Skin of body (tissue), 3 donors: ENCODE measurements at places on chromosomes 12 and 14. TPM values are rescaled to one million over a fixed set of nuclear protein-coding genes. Genes with fewer than 3 reads are reported as not detected.

Gene TOMM20L
- not detected for total RNA-seq

Gene CCDC177
- not detected for total RNA-seq

Gene EXOC3L4
- 0.30 TPM for total RNA-seq

Gene PRIMA1
- 0.99 TPM for total RNA-seq

Gene EPYC
- total RNA-seq: 0.20 TPM

Gene LIN7A
- 5.9 TPM for total RNA-seq

Gene COQ6
- 15.0 TPM for total RNA-seq

Gene CDKL1
- total RNA-seq: 54.4 TPM

Gene KRT5
- 1,515 TPM for total RNA-seq

Gene AICDA
- 0.20 TPM for total RNA-seq

Gene CHGA
- 0.69 TPM for total RNA-seq

Gene PTPRR
- 0.49 TPM for total RNA-seq

Gene ANO2
- total RNA-seq: 7.8 TPM

Gene OTUB2
- 2.9 TPM for total RNA-seq

Gene CTSG
- 31.1 TPM for total RNA-seq

Gene CCDC60
- not detected for total RNA-seq

Gene NPFF
- total RNA-seq: 0.59 TPM

Gene KRT83
- total RNA-seq: 18.8 TPM

Gene OAS1
- 9.9 TPM for total RNA-seq

Gene DIO3
- 1.7 TPM for total RNA-seq

Gene RASAL1
- 8.1 TPM for total RNA-seq

Gene AP1G2
- total RNA-seq: 32.8 TPM

Gene P2RX7
- total RNA-seq: 4.2 TPM

Gene LALBA
- not detected for total RNA-seq

Gene TPH2
- not detected for total RNA-seq

Gene LTBP2
- 18.8 TPM for total RNA-seq

Gene NAV3
- 43.8 TPM for total RNA-seq

Gene NXPH4
- 6.6 TPM for total RNA-seq

Gene SLC41A2
- total RNA-seq: 17.2 TPM

Gene FOXN4
- total RNA-seq: 0.10 TPM

Gene SLC15A5
- total RNA-seq: not detected

Gene NGB
- total RNA-seq: not detected

Gene PTPN21
- 13.8 TPM for total RNA-seq

Gene CHMP4A
- total RNA-seq: 30.1 TPM

Gene CLEC7A
- 5.8 TPM for total RNA-seq

Gene POTEM
- not detected for total RNA-seq

Gene MANSC4
- total RNA-seq: not detected

Gene TAS2R50
- total RNA-seq: 6.1 TPM
